ENCODE measurements at places on chromosomes 6 and 20.

- DNase-seq: no peak
Measured at GRCh38 chr6:46215213-46215612, 44.4 kb upstream of the ENPP5 start.

GRCh38 chr6:16487996-16488674 is 249.7 kb downstream of the GMPR start:
- DNase-seq: no peak

DNA sequence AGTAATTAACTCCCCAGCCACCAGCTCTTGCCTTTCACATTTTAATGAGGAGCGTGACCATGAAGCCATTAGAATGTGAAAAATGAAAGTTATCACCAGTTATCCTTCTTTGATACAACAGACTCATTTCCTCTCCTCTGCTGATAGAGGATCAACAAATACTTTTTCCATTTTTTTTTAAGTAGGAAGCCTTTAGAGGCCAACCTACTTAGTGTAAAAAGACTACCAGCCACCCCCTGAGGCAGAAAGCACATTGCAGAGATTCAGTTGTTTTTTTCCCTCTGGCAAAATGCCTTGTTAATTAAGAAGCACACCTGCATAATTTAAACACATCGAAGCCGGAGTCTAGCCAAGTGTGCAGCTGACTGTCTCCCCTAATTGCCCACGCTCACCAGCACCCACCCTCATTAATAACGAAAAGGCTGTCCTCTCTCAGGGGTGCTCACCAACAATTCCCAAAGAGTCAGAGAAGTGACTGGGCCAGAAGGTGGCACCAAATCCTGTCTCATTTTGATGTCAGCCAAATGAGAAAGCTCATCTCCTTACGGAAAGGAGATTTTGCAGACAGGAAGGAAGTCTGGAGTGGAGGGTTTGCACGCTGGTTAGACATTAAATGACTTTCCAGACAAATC is 60.9 kb upstream of the MC3R start:
- no peak for DNase-seq

DNA sequence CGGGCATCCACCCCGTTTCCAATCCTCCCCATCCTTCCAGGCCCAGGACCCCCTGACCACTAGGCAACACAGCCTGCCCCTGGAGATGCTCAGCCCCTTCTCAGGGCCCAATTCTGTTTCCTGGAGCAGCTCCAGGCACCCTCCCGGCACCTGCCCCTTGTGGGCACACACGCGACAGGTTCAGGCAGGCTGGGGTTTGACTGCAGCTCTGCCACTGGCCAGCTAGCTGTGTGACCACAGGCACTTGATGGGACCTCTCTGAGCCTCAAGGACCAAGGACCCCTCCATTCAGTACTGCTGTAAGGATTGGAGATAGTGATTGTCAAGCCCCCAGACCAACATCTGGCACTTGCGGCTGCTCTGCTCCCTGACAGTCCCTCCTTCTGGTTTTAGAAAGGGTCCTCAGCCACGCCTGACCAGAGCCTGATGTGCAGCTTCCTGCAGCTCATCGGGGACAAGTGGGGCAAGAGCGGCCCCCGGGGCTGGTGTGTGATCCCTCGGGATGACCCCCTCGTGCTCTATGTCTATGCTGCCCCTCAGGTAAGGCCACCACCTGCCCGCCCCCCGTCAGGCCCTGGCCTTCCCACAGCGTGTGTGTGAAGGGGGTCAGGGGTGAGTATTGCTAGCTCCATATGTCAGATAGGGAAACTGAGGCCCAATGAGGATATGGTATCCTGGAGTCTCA is 21.7 kb downstream of the FGD2 start:
- no peak for DNase-seq

- DNase-seq: no peak
Measured at GRCh38 chr6:142416179-142416578, 114.4 kb downstream of the ADGRG6 start.

DNA sequence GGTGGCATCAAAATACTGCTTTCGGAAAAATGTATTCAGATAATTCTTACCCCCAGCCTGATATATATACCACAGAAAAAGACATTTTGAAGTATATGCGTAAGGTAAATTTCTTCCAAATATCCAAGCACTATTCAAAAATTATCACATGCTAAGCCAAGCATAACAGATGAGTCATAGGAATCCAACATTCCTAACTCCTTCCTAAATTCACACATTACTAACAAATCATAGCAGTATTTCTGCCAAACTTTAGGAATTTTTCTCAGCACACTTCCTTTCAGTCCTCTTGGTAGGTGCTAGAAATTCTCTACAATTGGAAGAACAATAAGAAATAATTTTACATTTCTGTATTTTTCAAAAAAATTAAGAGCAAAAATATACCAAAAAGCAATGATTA is 417.5 kb downstream of the EYS start:
- DNase-seq: no peak

Measured in HuH-7 (cell line).